ENCODE measurements at places on chromosomes 2 and 18.

GRCh38 chr2:144137705-144138428, 382.1 kb downstream of the ZEB2 start:
- DNase-seq, result no peak

GRCh38 chr18:6961331-6961730, 156.3 kb downstream of the LAMA1 start:
- no peak for DNase-seq

- peak; percentile 84 for DNase-seq
These were observed 1.1 kb downstream of the DLGAP1 start for GRCh38 chr18:4453874-4454536.

DNA sequence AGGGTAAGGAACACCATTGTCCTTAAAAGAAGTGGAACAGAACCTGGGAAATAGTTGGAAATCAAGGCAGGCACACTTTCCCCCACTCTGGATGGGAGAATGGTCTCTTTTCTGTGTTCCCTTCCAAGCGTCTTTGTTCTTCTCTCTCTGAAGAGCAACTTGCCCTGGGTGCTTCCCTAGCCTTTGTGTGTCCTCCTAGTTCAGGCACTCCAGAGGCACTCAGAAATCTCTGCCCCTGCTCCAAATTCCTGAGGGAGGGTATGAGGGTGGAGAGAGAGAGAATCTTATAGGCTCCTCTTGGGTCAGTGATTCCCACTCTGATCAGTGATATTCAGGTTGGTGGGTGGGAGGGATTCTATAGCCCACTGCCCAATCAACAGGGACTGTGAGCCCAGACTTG, 8.8 kb upstream of the SIX2 start:
- no peak for DNase-seq

- DNase-seq, result peak; percentile 85
These were observed 56.8 kb downstream of the BIN1 start for GRCh38 chr2:127049927-127050802.

DNA sequence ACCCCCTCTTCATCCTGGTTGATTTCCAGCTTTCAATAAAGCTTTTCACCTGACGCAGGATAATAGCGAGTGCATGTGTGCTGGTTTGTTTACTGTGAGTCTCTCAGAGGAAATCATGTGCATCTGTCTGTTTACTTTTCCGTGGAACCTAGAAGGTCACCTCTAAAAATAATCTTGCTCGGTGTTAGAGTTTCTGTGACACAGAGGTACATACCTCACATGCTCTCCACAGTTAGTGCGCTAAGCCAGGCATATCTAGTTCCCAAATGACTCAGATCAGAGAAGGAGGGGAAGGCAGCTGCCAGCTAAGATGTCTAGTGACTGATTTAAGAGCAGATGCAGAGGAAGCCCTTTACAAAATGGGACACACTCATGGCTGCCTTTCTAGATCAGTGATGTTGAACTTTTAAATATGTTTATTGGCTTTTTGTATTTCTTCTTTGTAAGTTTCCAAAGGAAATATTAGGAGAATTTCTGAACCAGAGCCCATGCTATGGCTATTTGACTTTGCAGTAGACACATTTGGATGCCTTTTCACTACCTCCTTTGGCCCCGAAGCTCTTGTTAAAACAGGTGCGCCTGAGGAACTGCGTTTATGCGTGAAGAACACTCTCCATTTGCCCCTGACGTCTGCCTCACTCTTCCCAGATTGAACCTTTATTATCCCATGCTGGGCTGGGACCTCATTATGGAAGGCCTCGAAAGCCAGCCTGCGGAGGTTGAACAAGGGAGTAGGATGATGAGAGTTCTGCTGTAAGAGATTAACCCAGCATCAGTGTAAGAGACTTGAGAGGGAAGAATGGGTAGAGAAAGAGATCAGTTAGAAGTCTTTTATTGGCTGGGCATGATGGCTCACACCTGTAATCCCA, 145.6 kb downstream of the FAM161A start:
- DNase-seq, result peak; percentile 11

GRCh38 chr2:151544449-151544848, 134.7 kb downstream of the RIF1 start:
- peak; percentile 22 for DNase-seq

GRCh38 chr2:172372436-172372835, 55.0 kb upstream of the ITGA6 start:
- no peak for DNase-seq

GRCh38 chr2:3487432-3487831, 31.9 kb downstream of the ADI1 start:
- no peak for DNase-seq

Measured in retina (tissue), 1 donor.